ENCODE measurements at places on chromosomes 4 and X. TPM values are rescaled to one million over a fixed set of nuclear protein-coding genes. Genes with fewer than 3 reads are reported as not detected.
A peak's percentile ranks its signal among the peaks of the same experiment; 100 is the strongest.

DNA sequence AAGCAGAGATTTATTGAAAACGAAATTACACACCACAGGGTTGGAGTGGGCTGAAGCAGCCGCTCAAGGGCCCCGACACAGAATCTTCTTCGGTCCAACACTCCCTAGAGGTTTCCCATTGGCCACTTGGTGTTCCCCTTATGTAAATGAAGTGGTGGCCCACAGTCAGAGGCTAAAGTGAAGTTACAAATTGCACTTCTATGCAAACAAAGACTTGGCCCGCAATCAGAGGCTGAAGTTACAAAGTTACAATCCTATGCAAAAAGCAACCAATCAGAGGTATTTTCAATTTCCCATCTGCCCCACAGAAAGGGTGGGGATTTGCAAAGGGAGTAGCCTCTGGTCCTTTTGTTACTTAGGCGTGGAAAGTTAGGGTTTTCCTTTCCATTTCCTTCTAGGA lies 35.7 kb upstream of the SLC25A43 start:
- DNase-seq = no peak

DNA sequence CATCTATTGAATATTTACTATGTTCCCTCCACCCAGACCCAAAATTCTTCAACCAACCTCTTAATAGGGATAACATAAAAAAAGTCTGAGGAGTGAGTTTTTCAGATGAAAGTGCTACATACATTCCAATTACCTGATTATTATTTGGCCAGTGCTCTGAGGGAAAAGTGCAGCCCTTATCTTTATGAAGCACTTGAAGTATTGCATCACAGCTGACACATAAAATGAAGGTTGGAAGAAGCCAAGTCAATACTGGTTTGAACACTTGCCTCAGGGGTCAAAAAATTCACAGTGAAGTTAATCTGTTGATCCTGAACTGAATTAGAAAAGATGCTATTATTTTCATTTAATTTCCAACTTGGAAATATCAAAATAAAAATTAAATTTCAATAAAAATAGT lies 498.9 kb downstream of the INPP4B start:
- peak; percentile 62 for DNase-seq

GRCh38 chr4:173018446-173018845 lies 150.2 kb upstream of the GALNT7 start:
- no peak for DNase-seq

- DNase-seq = peak; percentile 73
Observed at GRCh38 chrX:103687696-103688201, 1.2 kb upstream of the MORF4L2 start.

DNA sequence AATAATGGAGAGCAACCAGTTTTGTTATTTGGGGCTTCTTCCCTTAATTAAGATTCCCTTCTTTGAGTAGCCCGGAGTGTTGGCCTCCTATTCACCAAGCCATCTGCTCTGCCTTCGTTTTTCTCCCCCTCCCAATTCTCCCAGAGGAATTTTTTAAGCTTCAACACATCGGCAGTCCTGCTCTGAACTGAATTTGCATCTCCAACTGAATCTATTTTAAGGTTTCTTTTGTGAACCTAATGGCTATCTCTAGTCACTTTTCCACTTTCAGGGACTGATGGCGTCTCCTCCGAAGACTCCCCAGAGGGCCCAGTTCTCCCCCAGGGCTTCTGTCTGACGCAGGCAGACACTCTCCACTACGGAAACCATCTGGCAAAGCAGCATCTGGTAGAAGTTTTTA lies 280.2 kb downstream of the ADGRA3 start:
- no peak for DNase-seq

DNA sequence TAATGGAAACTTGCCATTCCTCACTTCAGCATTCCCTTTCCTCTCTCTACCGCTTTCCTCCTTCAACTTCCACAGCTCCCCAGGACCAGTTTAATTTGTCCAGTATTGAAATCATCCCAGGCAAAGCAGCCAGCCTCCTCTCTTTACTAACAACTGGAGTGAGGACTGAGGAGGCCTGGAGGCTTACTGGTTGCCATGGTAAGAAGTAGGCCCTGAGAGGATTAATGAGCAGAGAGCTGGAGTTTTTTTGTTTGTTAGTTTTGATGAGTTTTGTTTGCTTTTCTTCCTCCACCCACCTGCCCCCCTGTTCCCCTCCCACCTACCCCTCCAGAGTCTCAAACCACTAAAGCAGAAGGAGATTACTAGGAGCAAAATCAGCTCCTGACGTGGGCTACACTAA lies 29.5 kb upstream of the PLP1 start:
- no peak for DNase-seq

The FMR1NB gene
- total RNA-seq = not detected
